ENCODE measurements at places on chromosomes 1 and 21.

- DNase-seq, result no peak
These were observed 53.7 kb upstream of the DNAJC6 start for GRCh38 chr1:65255656-65256050.

GRCh38 chr1:63622849-63623566 lies 29.8 kb downstream of the PGM1 start:
- DNase-seq, result no peak

GRCh38 chr1:33426916-33427315 lies 4.0 kb downstream of the PHC2 start:
- DNase-seq, result no peak

- no peak for DNase-seq
These were observed 19.2 kb upstream of the RLF start for GRCh38 chr1:40141878-40142535.

DNA sequence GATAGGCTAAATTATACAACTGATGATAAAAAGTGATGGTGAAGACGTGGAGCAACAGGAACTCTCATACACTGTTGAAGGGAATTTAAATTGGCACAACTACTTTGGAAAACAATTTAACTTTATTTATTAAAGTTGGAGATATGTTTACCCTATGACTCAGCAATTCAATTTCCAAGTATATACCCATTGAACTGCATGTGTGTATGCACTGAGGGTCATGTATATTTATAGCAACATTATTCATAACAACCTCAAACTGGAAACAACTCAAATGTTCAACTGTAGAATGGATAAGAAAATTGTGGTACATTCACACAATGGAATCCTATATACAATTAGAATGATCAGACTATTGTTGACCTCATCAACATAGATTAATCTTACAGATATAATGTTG lies 16.5 kb upstream of the BCAS2 start:
- DNase-seq, result no peak

DNA sequence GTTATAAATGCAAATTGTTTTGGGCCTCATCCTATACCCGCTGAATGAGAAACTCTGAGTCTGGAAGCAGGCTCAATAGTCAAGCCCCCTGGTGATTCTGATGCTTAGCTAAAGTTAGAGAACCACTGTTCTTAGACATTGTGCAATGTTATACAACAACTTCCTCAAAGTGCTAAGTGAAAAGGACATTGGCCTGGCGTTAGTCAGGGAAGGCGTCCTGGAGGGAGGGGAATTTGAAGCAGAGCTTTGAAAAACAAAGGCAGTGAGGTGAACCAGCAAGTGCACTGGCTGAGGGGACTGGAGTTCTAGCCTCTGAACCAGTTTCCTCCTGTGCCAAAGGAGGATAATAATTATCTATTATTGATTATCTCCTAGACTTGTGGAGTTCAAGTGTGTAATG lies 5.1 kb downstream of the CD1D start:
- DNase-seq, result no peak

DNA sequence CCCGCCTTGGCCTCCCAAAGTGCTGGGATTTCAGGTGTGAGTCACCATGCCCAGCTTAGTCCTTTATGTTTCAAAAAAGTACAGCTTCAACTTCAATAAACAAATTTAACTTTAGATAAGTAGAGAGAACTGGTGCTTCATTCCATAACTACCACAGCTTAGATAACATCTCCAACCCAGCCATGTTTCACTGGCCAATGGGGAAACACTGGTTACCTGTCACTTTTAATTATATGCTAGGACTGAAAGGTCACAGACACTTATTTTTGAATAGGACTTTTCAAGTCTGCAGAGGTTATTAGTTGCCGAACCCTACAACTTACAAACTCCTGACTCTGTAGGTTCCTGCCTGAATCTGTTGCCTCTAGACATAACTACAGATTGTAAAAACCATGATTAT lies 56.5 kb upstream of the ST6GALNAC3 start:
- DNase-seq, result no peak

DNA sequence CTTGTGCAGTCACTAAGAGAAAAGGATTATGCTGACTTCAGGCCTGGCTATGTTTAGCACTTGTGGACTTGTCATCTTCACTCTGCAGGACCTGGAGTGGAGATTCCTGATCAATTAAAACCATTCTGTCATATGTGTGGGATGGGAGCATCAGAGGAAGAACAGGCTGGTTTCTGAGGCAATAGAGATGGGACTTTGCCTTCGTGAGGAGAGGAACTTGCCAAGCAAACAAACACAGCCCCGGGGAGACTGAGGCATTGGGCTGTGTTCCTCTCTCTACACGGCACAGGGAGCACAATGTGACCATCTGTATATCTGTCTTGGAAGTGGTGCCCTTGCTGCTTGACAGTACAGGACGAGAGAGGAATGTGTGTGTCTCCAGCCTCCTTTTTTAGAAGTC lies 23.1 kb downstream of the VASH2 start:
- no peak for DNase-seq

All from NCI-H774 (cell line).